ENCODE measurements at places on chromosomes 11 and 22. TPM values are rescaled to one million over a fixed set of nuclear protein-coding genes. Genes with fewer than 3 reads are reported as not detected.
A peak's percentile ranks its signal among the peaks of the same experiment; 100 is the strongest.

DNA sequence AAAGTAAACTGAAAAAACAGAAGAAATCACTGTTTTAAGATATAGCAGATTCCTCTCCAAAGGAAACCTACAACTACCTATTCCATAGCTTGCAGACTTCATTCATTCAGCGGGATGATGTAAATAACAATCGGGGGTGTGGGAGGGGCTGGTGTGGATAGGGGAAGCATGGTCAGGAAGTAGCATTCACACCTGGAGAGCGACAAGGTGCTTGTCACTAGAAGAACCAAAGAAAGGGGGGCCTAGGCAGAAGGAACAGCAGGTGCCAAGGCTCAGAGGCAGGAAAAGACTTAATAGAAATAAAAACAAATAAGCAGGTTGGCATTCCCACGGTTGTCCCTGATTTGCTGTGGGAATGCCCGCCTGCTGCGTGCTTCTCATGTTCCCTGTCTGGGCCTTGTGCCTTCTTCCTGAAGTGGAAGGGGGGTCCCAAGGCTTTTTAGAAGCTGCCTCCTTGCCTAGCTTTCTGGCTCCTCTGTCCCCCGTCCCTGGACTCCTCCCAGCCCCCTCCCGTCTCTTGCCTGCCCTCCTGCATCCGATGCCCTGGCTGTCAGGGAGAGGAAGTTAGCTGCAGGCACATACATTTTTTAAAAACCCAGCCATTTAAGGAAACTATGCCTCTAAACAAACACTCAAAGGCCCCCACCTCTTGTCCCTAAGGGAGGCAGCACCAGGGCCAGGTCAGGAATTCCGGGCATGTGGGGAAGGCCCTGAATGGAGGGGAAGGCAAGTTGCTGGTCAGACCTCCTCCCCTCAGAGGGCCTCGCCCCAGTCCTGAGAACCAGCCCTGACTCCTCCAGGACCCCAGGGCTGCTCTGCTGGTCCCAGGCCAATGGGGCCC is 54.7 kb upstream of the PRDM11 start:
- no peak for DNase-seq

Gene C11orf21
- polyA plus RNA-seq = 0.34 TPM

Gene APOC3
- polyA plus RNA-seq = 3.2 TPM

DNA sequence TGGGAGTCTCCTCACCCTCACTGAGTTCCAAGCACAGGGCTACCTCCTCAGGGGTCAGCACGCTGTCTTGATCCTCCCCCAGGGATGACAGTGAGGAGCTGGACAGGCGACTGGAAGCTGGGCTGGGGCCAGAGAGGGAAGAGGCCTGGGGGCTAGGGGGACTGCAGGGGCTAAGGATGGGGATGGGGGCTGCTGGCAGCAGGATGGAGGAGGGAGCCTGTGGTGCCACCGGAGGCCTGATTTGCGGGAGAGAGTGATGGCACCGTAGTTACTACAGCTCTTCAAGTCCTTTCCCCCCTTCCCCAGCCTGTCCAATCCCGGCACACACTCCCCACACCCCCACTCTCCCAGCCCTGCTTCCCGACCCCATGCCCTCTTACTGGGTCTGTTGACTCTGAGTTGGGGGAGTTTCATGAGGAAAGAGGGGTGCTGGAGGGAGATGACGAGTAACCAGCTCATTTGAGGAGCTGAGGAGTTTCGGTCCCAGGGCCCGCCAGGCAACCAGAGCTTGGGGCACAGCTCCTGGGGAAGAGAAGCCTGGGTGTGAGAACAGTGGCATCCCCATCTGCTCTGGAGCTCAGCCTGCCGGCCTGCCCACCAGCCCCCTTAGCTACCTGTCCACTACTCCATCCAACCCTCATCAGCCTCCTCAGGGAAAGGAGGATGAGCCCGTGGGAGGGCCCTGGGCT is 10.5 kb downstream of the ROBO4 start:
- DNase-seq = no peak

Gene MS4A3
- 0.34 TPM for polyA plus RNA-seq

GRCh38 chr11:93444617-93445073 is 98.5 kb downstream of the SMCO4 start:
- peak; percentile 28 for DNase-seq

GRCh38 chr22:33126881-33127280 is 68.7 kb upstream of the SYN3 start:
- DNase-seq = no peak

DNA sequence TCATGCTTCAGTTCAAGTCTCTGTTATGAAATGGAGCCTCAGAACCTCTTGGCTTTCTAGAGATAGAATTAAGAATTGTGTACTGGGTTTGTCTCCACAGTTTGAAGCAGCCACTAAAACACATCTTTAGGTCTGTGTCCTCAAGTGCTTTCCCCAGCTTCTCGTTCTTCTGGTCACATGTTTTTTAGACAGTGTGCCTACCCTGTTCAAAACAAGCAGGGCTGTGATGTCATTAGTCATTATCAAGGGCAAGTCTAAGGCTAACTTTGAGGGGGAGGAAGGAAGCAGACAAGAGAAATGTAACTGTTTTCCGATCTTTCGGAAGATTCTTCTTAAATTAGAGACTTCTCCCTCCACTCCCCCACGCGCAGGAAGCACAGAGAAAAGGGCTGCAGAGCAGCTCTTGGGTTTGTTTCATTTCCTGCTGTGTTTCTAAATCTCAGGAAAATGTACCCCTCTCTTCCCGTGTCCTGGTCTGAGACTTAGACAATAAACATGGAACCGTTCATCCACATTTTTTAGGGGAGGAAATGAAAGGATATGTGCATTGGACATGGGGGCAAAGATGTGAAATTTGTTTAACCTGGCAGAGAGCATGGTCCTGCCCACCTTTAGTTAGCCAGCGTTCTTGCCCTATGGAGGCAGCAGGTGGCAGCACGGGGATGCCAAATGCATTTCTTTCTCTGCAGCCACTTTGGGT is 3.1 kb downstream of the AKIP1 start:
- DNase-seq = no peak

GRCh38 chr22:31662668-31663037 is 638 bp upstream of the PISD start:
- DNase-seq = no peak

GRCh38 chr11:133172349-133172748 is 360.0 kb downstream of the OPCML start:
- no peak for DNase-seq

GRCh38 chr11:90284171-90284570 is 61.3 kb upstream of the CHORDC1 start:
- no peak for DNase-seq

Measured in left renal pelvis (tissue), 4 donors.